ENCODE measurements at places on chromosomes 5 and 9.

- no peak for DNase-seq
Measured at GRCh38 chr9:13480693-13481092, 201.2 kb upstream of the MPDZ start.

- no peak for DNase-seq
Measured at GRCh38 chr5:69131304-69131703, 35.6 kb upstream of the CCNB1 start.

DNA sequence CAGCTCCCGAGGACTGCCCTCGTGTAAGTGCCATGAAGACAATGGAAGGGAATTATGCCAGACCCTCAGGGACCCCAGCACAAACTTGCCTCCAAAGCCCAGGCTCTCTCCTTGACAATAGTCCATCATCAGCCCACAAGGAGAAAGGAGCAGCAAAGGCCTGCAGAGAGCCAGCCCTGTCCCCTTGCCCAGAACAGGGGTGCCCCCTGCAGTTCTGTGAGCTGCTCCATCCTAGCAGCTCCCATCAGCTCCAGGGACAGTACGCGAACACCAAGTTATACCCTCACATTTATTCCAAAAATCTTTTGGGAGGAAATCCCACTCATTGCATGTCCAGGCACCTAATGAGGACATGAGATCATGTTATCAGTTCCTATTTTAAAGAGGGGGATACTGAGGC, 11.1 kb downstream of the BARX1 start:
- no peak for DNase-seq

DNA sequence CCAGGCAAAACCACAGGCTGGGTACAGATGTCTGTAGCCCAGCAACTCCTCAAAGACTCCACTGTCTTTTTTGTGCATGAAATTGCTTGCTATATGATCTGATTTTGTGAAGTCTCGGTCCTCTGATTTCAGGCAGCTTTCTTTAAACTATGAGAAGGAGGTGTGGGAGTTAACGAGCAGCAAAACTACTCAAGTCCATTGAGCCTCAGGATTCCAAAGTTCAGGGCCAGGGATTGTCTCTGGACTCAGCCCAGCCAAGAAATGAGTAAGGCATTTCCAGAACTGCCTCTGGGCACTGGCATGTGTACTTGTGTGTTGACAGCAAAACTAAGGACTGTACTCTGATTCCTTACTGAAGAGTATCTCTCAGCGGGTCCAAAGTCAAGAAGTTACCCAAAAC, 53.4 kb upstream of the GLIS3 start:
- DNase-seq, result no peak

- no peak for DNase-seq
Measured at GRCh38 chr9:68585034-68585761, 44.5 kb upstream of the TMEM252 start.

GRCh38 chr9:99491408-99492158, 269.5 kb downstream of the SEC61B start:
- DNase-seq, result no peak

- no peak for DNase-seq
Measured at GRCh38 chr9:80866121-80866520, 823.2 kb downstream of the TLE1 start.

DNA sequence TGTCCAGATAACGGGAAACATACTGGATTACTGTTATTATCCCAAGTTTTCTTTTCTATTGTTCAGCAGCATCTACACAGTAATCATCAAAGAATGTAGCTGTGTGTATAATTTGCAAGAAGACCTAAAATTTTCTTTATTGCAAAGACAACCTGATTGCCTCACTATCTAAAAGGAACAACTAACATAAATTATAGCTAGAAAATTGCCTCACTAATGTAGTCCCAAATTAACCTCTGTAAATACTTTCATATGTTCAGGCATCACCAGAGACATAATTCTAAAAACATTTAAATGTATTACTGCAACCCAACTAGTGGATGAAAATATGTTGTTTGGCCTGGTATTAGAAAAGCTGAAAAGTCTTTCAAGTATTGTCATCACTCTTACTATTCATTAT, 275.4 kb downstream of the CDH12 start:
- DNase-seq, result no peak

GRCh38 chr9:136613824-136614371, 48.8 kb upstream of the EGFL7 start:
- DNase-seq, result no peak

- DNase-seq, result no peak
Measured at GRCh38 chr5:169767938-169768337, 130.9 kb downstream of the DOCK2 start.

GRCh38 chr5:180093651-180094382, 22.3 kb upstream of the RNF130 start:
- DNase-seq, result no peak

DNA sequence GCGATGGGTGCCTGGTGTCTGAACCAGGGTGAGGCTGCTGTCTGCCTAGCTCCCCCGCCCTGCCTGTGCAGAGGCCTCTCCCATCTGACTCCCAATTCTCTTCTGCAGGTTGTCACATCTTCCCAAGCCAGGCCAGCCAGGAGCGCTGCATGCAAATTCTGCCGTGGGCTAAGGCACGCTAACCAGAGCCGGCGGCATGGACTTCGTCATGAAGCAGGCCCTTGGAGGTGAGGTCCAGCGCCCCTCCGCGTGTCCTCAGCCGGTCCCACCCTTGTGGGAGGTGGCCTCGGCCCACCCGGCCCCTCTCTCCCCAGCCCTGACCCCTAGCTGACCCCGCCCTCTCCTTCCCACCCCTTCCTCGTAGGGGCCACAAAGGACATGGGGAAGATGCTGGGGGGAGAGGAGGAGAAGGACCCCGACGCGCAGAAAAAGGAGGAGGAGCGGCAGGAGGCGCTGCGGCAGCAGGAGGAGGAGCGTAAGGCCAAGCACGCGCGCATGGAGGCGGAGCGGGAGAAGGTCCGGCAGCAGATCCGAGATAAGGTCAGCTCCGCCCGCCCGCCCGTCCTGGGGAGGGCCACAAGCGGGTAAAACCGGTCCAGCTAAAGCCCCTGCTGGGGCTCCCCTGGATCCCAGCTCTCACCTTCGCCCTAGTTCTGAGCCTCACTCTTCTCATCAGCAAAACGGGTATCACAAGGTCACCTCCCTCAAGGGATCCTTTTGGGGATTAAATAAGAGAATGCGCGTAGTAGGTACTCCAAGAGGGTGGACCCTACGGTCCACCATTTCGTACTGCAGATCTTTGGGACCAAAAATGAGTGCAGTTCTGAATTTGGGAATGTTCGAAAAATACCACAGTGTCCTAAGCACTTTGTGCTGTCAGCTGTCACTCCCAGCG, 7.4 kb downstream of the CPLX2 start:
- no peak for DNase-seq

DNA sequence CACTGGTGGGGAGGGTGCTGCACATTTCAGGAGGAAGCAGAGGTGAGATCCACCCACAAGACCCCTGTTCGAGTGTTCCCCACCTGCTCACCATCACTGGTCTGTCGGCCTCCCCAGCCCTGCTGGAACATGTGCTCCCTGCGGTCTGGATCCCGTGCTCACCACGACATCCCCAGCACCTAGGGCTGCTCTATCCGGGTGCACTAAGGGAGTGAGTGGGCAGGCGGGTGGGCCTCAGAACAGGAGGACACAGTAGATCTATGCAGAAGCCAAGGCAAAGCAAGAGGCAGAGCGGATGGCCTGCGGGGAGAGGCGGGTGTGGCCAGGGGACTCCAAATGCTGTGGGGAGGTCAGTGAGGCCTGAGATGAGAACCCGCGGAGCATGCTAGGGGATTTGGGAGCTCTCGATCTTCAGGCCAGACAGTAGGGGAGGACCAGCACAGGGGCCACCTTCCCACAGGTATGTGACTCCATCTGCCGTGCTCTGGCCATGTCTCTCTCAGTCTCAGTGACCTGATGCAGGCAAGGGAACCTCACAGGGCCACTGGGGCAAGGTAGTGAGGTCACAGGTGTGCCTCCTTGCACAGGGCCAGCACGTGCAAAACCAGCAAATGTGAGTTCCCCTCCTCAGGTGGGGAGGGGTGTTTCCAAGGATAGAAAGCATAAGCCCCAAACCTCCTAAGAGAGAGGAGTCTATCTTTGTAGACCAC, 134.2 kb downstream of the ZNF354C start:
- DNase-seq, result no peak

GRCh38 chr9:113998525-113999255, 79.4 kb downstream of the AMBP start:
- DNase-seq, result no peak

- no peak for DNase-seq
Measured at GRCh38 chr5:159448-160172, 31.7 kb upstream of the LRRC14B start.

GRCh38 chr9:136328011-136328621, 777 bp downstream of the GPSM1 start:
- DNase-seq, result no peak

DNA sequence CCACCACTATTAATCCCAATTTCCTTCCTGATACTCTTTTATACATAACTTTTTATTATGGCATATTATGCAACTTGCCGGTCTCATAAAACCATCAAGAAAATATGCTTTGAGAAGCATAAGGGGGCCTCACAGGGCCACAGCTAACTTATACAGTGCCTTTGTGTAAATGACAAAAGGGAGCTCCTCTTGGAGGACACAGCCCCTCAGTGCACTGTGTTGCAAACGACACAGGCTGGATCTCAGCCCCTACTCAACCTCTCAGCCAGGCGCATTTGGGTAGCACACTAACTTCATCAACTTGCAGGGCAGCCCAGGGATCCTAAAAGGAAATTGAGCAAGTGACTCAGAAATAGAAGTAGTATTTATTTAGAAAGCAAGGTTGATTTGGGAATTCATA, 35.4 kb downstream of the RIGI start:
- DNase-seq, result no peak

DNA sequence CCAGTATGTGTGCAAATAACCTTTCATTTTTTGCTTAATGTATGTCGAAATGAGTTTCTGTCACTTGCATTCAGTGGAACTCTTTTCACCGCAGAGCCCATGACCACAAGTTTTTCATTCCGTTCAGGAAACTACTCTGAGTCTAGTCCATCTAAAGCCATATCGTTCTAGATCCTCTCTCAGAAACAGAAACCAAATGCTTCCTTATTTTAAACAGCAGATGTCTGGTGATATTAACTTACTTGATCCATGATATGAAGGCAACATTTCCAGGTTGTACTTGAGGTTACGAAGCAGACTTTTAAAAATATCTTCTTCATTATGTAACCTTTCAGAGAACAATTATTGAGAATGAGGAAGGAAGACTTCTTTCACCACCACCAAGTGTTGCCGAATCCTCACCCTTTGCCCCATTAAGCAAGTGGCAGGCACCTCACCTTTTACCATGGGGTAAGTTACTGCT, 72.4 kb upstream of the GNAQ start:
- DNase-seq, result no peak

DNA sequence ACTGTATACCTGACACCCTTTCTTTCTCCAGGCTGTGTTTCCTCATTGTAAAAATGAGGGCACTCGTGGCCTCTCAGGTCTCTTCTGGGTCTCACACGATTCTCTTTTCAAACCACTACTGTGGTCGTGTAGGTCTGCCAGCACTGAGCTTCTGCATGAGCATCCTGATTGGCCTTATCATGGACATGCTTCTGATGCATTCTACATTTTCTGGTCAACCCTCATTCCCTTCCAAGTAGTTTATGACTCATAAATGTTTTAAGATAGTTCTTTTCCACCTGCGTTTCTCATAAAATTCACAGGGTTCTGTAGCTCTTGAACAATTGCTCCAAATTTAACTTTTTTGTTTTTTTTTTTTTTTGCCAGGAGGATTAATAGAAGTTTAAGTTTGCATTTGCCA, 294.8 kb downstream of the KCTD16 start:
- DNase-seq, result no peak

- no peak for DNase-seq
Measured at GRCh38 chr5:126395198-126395597, 28.0 kb upstream of the GRAMD2B start.

GRCh38 chr5:112934366-112934663, 12.3 kb upstream of the REEP5 start:
- no peak for DNase-seq

GRCh38 chr5:115941051-115941675, 21.1 kb upstream of the LVRN start:
- no peak for DNase-seq

- DNase-seq, result no peak
Measured at GRCh38 chr5:146208916-146209522, 5.6 kb downstream of the RBM27 start.

DNA sequence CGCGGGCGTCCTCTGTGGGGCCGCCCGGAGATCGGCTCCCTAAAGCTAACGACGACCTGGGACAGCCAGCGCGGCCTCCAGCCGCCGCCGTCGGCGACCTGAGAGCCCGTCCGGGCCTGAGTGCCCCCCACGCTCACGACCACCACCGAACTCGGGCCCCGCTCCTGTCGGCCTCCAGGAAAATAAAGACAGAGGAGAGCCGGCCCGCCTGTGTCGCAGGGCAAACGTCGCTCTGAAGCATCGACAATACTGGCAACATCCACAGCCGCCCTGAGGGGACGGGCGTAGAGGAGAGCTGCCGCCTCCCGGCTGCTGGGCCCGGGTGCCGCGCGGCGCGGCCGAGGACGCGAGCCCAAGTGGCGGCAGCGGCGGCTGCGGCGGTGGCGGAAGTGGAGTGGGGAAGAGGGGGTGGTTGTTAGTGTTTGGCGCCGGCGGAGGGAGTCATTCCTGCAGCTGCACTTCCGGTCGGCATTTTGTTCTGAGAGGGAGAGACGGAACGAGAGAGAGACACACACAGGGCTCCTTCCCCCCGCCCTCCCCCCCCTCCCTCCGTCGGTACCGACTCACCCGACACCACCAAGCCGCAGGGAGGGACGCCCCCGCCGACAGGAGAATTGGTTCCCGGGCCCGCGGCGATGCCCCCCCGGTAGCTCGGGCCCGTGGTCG, at the start of gene NIPBL:
NIPBL (plus strand) TSS at position 471 of the 666 bp plus-strand sequence. CDS start 76,928 bp downstream, outside the sequence.
- DNase-seq, result peak; percentile 87

DNA sequence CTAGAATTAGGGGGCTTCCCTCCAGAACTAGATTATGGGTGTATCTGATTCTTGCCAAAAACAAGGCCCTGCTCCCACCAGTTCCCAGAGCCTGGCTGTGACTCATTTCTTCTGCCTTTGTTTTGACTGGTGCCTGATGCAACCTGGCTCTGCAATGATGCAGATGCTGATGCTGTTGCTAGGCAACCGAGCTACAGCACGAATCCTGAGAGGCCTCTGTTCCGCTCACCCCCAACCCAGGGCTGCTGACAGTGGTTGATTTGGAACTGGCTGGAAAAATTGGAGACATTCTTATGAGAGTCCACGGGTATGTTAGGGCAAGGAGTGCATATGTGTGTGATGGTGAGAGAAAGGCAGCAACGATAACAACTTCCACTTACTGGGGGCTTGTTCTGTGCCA, 100.3 kb downstream of the NSG2 start:
- peak; percentile 82 for DNase-seq

- DNase-seq, result no peak
Measured at GRCh38 chr5:161382685-161383084, 163.8 kb downstream of the GABRB2 start.
